BJ (cell line): ENCODE measurements at places on chromosomes 7 and 10.

GRCh38 chr7:75617634-75618234, 121.0 kb downstream of the HIP1 start:
- no peak for DNase-seq

GRCh38 chr10:88952647-88953111, at the start of gene ACTA2:
Gene ACTA2, minus strand, starts transcription at chr10:88952773. Its CDS starts 3,843 bp downstream, at chr10:88948930.
- DNase-seq: no peak

DNA sequence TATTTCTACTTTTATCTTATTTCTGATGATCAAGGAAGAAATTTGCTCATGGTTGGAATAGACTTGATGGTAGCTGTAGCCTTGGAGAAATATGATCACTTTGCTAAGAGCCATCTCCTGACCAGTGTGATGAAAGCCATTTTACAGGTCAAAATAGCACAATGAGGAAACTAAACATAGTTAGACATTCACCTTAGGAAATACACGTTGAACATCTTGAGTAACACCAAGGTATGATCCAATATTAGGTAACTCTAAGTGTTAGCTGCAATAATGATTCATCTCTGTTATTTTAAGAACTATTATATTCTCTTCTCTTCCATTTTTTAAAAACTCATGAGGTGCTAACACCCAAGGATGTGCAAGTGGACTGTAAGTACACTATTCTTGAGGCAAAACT, 328.0 kb downstream of the PLXDC2 start:
- DNase-seq: no peak

DNA sequence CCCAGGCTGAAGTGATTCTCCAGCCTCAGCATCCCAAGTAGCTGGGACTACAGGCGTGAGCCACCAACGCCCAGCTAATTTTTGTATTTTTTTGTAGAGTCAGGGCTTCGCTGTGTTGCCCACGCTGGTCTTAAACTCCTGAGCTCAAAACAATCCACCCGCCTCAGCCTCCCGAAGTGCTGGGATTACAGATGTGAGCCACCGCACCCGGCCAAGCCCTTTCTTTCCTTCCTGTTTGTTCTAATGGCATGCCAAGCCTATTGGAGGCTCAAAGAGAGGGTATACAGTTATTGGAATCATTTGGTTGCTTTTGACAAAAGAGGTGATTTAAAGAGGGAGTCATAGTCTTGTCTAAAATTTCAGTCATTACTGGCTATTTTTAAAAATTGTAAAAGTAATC, 46.0 kb upstream of the TRIM8 start:
- no peak for DNase-seq

DNA sequence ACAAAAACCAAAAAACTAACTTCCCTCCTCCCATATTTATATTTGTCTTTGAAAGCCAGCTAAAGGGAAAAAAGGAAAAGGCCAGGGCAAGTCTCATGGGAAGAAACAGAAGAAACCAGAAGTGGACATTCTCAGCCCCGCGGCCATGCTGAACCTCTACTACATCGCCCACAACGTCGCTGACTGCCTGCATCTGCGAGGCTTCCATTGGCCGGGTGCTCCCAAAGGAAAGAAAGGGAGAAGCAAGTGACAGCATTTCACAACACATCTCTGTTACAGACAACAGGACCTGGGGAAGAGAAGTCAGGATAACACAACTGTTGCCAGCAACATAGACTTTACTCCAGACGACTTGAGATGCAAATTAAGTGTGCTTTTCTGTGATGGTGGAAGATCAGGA, 9.9 kb downstream of the SMKR1 start:
- DNase-seq: no peak

- no peak for DNase-seq
These were observed 83.3 kb upstream of the CREB5 start for GRCh38 chr7:28328822-28329660.

DNA sequence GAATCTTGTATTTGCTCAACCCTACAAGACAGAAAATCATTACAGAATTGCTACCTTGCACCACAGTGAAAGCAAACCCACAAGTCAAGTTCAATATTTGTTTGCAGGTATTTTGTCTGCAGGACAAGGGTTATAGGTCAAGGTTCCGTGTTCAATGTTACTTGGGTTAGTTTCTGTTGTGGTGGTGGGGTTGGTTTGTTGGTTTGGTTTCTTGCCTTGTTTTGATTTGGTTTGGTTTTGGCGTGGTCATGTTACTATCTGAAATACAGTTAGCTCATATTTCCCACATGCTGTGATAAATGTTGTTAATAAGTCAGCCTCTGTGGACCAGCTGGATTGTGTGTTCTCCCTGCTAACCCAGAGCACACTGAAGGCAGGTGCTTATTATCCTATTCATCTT, 75.6 kb upstream of the INSIG1 start:
- DNase-seq: no peak

DNA sequence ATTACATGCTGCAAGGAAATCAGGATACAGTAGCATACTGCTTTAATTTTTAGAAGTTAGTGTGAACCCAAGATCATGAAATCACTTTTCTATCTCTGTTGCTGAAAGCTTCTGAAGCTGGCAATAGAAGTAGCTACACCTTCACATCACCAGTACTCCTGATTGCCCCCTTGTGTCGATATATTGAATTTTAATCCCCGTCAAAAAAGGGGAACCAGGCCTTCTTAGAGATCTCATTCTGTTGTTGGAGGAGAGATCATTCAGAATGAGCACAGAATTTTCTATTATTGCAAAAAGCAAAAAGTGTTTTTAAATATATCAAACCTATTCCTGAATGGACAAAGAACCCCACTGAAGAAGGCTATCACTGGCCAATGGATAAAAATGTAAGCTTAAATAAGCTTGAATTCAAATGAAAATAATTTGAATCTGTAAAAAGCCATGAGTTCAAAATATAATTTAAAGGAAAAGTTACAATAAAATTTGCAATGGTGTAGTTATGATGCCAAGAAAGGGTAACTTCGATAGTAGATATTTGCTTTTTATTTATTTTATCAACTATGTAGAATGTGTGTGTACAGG, 39.7 kb upstream of the TEX47 start:
- DNase-seq: no peak

DNA sequence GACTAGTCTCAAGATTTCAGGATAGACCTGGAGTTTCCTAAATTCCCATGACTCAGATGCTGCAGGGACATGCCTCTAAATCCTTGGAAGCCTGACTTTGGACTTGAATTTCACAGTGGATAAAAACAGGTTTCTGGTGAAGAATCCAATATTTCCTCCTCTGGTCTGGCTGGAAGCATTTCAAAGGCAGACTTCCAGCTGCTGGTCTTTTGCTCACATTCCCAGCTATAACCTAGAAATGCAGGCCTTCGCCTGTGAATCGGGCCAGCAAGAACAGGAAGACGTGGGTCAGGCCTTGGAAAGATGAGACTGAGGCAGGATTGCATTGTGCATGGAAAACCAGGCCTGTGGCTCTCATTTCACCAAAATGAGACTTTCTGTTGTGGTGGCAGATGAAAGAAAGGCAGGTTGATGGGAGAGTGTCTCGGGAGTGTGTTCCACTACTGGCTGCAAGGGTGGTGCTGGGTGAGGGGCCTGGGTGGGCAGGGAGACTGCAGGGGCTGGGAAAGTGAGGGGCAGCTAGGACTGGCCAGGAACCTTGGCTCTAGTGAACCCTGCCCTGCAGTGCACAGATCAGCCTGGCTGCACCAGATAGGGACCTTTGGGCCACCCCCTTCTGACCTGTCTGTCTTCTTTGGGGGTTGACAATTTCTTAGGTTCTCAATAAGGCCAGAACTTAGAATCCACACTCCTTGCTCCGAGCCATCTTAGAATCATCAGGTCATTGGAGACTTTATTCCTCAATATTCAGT, 488.8 kb upstream of the MKI67 start:
- DNase-seq: no peak

DNA sequence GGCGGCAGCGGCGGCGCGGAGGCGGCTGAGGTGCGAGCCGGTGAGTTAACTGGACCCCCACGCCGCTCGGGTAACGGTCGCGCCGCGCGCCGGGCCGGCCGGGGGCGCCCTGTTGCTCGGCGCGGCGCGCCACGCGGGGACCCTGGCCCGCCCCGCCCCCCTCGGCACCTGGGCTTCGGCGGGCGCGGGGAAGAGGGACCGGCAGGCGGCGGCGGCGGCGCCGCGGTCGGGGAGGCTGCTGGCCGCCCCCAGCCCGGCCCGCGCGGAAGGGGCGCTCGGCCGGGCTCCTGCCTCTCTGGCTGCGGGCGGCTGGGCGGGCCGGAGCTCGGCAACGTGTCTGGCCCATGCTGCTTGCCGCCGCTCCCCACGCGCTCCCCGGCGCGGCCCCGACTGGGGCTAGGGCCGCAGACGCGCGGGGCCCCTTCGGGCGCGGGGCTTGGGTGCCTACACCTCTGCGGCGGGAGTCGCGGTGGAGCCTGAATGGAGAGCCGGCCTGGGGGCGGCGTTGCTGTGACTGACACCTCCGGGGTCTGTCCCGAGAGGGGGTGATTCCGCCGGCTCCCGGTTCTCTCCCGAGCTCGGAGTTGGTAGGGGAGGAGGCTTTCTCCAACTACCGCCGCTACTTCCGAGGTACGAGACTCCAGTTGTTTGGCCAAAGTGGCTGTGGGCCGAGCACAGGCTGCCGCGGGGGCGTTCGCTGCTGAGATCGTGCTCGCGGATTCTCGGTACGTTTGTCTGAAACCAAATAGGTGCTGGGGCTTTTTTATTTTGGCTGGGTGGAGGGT, 494 bp downstream of the PALS2 start:
- no peak for DNase-seq

DNA sequence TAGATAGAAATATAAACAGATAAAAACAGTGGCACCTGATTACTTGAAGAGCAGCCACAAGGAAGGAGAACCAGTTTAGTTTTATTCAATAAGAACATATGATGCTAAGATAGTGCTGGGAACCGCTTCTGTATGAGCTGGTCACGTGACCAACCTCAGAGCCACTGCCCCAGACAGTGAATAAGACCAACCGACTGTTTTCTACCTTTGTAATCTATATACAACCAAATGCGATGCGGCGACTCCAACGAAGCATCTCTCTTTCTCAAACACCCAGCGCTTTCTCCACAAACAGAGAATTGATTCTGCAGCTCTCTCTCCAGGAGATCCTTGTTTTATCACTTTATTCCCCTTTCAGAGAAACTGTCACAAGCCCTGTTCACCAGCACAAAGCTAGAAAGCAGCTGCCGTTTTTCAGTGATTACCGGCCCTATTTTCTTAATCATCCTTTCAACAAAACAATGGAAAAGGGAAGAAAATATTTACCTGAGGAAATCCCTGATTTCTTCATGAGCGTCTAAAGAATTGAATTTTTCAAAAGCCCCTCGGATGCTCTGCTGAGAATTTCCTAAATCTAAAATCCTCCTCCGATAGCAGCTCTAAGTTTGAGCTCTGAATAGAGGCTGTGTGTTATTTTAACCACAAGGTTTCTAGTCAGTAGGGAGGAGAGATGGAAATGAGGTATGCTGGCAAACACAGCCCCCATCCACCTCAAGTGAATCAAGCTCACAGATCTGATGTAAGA, 55.7 kb upstream of the JCAD start:
- DNase-seq: no peak
